ENCODE measurements at places on chromosomes 5 and 9.

DNA sequence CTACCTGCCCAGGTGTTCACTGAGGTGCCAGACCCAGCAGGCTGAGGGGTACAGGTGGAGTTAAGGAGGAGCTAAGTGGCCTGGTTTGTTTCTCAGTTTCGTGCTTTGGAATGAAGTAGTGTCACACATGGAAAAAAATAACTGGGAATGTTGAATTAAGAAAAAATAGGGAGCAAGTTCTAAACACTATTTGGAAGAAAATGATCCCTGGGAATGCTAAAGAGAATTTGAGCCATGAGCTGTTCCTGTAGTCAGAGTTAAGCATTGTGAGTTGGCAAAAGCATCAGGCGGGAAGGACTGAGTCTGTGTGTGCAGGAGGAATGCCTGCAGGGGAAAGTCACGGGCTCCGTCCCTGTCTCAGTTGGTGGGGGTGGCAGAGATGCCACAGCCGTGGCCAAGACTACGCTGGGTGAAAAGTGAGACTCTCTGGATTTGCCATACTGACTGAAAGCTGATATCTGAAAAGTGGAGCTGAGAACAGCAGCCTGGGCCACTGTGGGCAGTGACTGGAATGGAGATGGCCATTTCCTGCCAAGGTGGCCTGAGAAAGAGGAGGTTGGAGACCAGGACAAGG, 37.0 kb downstream of the SYK start:
- no peak for DNase-seq

DNA sequence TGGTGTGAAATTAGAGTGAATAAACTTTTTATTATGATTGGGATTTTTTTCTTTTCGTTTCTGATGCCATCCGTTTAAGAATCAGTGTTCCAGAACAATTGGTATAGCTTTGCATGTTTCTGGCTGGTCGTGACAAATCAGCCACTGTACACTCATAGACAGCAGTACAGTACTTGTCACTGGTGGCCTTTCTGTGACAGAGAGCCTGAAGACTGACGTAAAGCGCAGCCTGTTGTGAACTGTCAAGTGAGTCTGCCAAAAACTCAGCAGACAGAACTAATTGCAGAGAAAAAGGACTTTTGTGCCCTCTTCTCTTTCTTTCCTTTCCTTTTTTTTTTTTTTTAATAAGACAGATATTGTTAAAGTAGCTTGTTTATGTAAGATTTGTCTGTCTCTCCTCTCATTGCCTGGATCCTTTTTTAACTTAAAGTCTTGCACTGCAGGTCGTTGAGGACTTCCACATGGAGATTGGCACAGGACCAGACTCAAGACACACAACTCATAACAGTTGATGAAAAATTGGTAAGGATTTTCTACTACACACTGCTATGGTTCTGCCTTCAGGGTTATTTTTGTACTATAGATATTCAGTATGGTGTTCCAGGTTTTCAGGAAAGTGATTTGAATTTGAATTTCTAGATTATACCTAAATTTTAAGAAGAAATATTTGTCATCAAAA, 42.7 kb downstream of the NDUFS4 start:
- no peak for DNase-seq

DNA sequence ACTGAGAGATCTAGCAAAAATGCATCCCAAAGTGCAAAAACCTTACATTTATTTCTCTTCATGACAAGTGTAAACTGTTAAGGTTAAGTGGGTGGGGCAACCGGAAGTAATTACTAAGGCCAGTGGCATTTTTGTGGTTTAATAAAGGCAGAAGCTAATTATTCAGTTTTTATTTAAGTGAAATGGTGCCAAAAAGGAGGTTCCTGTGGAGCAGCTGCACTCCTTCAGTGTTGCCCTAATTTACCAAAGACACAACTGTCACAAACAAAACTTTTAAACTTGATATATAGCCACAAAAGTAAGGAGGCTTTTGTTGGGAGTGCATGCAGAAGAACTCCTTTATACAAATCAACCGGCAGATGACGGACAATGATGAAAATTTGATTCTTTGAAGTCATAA, 81.6 kb downstream of the NDUFS4 start:
- DNase-seq = no peak

- no peak for DNase-seq
These were observed 16.5 kb upstream of the GOLM1 start for GRCh38 chr9:86115886-86116285.

DNA sequence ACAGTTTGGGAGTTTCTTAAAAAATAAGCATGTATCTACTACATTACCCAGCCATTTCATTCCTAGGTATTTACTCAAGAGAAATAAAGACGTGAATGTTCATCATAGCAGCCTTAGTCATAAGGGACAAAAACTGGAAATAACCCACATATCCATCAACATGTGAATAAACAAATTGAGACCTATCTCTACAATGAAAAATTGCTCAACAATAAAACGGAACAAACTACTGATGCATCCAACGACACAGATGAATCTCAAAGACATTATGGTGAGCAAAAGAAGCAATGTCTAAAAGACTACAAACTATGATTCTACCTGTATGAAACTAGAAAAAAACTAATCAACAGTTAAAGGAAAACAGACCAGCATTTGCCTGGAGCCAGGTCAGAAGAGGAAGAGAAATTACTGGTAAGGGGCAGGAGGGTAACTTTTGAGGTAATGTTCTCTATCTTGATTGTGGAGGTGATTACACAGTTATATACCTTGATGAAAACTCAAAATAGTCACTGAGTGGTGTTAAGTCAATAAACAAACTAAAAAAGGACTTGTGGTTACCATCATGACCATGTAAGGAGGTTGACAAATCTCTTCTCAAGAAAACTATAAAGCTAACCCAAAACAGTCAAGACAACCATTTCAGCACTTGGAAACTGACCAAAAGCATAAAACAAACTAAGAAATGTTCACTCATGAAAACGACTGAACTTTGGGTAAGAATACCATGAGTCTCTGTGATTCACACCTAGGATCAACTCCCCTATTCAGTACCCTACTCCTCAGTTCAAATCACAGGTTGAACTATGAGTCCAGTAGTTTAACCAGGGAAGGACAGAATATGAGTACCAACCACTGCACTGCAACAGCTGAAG, 10.4 kb downstream of the UIMC1 start:
- no peak for DNase-seq

DNA sequence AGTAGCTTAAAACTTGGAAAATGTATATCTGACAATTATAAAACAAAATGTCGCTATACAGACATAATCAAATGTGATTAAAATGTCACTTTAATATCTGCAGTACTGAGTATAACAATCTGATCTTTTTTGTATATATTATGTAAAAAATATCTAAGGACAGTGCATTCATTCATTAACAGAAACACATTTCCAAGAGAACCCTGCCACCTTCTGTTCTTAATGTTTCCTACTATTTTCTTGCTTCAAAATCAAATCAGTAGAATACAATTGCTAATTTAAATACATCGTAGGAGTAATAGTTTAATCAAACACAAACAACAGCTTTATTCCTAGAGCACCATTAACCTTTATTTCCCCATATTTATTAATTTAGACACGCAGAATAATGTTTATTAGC, 142.6 kb upstream of the ST8SIA4 start:
- no peak for DNase-seq

GRCh38 chr9:120982836-120983235, 56.2 kb upstream of the TRAF1 start:
- DNase-seq = no peak

DNA sequence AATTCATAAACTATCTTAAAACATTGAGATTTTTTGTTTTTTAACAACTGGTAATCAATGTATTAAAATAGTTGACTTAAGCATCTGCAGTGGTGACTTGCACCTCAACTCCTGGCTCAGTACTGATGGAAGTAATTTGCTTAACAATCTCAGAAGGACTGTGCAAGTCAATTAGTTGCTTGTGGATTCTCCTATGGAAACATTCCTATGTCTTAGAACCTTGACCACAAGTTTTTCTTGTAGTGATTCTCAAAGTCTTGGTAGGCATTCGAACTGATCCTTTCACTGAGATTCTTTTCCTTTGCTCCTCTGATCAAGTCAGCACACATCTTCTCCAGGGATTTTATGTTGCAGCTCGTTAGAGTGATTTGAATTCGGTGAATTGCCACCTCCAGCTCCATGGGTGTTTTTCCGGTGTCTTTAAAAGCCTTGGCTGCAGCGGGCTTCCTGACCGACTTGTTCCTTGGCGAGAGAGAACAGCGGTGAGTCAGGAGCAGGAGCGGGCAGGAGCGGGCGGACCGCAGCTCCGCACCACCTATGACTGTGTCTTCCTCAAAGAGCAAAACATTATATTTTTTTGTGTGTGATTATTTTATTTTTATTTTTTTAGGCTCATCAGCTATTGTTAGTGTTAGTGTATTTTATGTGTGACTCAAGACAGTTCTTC, 21.1 kb downstream of the HMGXB3 start:
- DNase-seq = no peak

GRCh38 chr5:124923131-124923530, 176.7 kb upstream of the ZNF608 start:
- DNase-seq = no peak

DNA sequence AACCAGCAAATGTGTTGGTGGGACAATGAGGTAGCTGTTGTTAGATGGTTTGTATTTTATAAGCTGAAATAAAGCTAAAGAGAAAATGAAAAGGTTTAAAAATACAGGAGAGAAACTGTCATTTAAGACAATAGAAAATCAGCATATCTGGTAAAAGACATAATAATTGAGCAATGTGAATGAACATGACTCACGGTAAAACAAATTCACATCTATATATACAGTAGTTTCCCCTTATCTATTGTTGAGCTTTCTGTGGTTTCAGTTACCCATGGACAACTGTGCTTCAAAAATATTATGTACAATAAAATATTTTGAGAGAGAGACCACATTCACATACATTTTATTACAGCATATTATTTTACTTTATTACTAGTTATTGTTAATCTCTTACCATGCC, 1649.8 kb downstream of the EFNA5 start:
- DNase-seq = no peak

GRCh38 chr9:93129286-93129685, 4.8 kb downstream of the NINJ1 start:
- no peak for DNase-seq

All from NCI-H510A (cell line).